Brain pericyte (primary cell): ENCODE measurements at places on chromosomes 7 and 10.

GRCh38 chr10:110009736-110010475 is 2.1 kb downstream of the ADD3 start:
- DNase-seq: no peak

DNA sequence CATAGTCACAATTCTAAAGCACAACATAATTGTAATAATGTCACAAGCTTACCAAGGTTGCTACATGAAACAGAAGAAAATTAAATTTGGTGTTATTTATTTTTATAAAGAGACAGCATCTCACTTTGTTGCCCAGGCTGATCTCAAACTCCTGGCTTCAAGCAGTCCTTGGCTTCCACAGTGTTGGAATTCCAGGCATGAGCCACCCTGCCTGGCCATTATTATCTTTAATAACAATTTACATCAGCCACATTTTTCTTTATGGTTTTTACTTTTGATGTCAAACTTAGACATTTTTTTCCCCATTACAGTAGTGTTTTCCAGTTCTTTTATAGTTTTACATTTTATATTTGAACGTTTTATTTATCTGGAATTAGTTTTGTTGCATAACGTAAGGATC is 46.7 kb downstream of the BMPR1A start:
- no peak for DNase-seq

GRCh38 chr10:97320480-97321031 is 1.5 kb downstream of the FRAT1 start:
- DNase-seq: no peak

- no peak for DNase-seq
Observed at GRCh38 chr10:98313598-98313997, 45.6 kb upstream of the LOXL4 start.

GRCh38 chr7:128307061-128307460 is 36.6 kb downstream of the RBM28 start:
- DNase-seq: no peak

- peak; percentile 26 for DNase-seq
Observed at GRCh38 chr7:23205909-23206767, 24.3 kb downstream of the NUP42 start.

GRCh38 chr10:18021725-18022480 is 70.2 kb downstream of the SLC39A12 start:
- no peak for DNase-seq

DNA sequence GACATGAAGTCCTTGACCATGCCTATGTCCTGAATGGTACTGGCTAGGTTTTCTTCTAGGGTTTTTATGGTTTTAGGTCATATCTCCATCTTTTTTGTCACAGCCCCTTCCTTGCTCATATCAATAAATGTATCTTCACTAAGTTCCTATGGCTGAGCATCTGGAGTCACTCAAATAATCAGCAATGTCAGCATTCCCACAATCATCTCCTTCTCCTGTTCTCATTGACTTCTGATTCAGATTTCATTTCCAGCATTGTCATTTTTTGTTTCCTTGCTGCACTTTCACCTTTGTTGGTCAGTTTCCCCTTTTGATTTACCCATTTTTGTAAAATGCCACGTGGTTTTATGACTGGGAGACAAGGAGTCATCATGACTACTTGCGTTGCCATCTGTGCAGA is 181.2 kb downstream of the BICC1 start:
- DNase-seq: no peak

DNA sequence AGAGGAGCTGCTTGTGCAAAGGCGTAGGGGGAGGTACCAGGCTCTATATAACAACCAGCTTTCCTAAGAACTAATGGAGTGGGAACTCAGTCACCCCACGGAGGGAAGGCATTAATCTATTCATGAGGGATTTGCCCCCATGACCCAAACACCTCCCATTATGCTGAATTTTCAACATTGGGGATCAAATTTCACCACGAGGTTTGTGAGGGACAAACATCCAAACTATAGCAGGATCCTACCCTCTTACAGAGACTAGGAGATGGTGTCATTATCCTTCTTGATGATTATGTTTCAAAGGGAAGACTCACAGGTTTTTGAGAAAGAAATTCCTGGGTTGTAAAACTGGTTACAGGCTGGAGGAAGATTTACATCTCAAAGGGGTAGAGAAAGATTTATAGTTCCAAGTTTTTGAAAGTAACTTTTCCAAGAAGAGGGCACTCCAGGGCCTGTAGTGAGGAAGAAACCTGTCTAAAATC is 295.0 kb upstream of the DKK1 start:
- no peak for DNase-seq

GRCh38 chr10:24349379-24350001 is 140.6 kb downstream of the KIAA1217 start:
- DNase-seq: no peak

GRCh38 chr10:128167926-128168520 is 41.8 kb upstream of the MKI67 start:
- no peak for DNase-seq

DNA sequence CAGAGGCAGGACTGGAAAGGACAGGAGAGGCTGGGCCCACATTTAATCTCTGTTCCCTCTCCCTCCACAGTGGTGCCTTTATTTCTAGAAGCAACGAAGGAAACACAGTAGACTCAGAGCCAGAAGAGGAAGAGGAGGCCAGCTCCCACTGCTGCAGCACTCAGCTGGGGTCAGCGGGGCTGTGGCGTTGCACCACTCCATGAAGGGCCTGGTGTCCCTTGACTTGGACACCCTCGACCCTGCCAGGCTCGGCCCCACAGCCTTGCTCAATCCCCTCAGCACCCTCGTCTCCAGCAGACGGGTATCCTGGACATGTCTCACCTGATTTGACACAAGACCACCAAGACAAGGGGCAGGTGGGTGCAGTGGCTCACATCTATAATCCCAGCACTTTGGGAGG is 38.8 kb downstream of the PRKAG2 start:
- no peak for DNase-seq

- DNase-seq: no peak
Observed at GRCh38 chr7:114264023-114264422, 150.6 kb upstream of the FOXP2 start.

- no peak for DNase-seq
Observed at GRCh38 chr7:83455612-83456011, 193.3 kb downstream of the SEMA3E start.

GRCh38 chr7:87369216-87369615 is 23.8 kb downstream of the CROT start:
- DNase-seq: no peak

- DNase-seq: no peak
Observed at GRCh38 chr10:124212702-124213101, 119.3 kb upstream of the CHST15 start.

GRCh38 chr10:125052146-125052545 is 108.2 kb downstream of the CTBP2 start:
- DNase-seq: no peak

- DNase-seq: no peak
Observed at GRCh38 chr7:68314208-68314607, 1284.1 kb upstream of the AUTS2 start.

- no peak for DNase-seq
Observed at GRCh38 chr7:93728292-93728691, 153.8 kb upstream of the CALCR start.

GRCh38 chr7:129831424-129832058 is 121.2 kb downstream of the UBE2H start:
- no peak for DNase-seq

DNA sequence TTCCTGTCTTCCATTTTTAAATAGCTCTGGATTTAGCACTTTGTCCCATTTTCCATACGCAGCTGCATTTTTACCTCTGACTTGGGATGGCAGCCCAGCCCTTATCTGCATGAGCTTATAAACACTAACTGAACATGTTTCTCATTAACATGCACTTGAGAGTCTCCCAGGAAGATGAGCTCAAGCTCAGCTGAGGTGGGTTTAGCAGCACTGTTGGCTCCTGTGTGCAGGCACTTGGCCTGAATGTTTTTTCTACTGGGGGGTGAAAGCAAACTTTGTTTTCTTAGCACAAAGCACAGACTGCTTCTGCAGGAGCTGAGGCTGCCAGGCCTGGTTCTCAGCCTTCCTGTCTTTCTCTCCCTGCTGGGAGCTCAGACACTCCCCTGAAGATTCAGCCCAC is 1093.6 kb upstream of the AUTS2 start:
- no peak for DNase-seq

DNA sequence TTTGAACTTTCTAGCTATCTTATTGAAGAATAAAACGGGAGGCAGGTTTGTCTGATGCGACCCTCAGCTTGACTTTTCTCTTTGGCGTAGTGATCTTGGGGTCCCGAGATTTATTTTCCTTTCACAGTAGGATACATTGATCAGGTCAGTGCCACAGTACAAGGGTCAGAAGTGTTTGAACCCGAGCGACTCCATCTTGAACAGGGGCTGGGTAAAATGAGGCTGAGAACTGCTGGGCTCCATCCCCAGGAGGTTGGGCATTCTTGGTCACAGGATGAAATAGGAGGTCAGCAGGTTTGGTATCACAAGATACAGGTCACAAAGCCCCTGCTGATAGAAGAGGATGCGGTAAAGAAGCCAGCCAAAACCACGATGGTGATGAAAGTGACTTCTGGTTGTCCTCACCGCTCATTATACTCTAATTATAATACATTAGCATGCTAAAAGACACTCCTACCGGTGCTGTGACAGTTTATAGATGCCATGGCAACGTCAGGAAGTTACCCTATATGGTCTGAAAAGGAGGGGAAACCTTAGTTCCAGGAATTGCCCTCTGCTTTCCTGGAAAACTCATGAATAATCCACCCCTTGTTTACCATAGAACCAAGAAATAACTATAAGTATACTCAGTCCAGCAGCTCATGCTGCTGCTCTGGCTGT is 3.0 kb upstream of the TECPR1 start:
- no peak for DNase-seq

DNA sequence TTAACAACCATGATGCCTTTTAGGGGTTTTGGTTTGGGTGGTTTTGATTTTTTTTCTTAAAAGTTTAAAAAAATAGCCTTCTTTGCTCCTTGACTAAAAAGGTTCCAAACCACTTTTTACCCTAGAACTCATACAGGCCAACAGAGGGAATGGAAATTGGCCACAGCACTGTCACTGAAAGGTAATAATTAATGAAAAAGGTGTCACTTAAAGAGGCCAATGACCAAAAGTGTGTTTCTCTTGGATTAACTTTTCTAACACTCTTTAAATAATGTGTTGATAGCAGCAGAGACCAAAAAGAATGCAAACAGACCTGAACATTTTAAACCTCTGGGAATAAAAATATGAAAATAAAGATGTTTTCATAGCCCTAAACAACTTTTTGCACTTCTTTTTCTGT is 221.1 kb upstream of the TCF7L2 start:
- DNase-seq: no peak

- DNase-seq: no peak
Observed at GRCh38 chr10:102342958-102343357, 52.5 kb upstream of the NFKB2 start.

DNA sequence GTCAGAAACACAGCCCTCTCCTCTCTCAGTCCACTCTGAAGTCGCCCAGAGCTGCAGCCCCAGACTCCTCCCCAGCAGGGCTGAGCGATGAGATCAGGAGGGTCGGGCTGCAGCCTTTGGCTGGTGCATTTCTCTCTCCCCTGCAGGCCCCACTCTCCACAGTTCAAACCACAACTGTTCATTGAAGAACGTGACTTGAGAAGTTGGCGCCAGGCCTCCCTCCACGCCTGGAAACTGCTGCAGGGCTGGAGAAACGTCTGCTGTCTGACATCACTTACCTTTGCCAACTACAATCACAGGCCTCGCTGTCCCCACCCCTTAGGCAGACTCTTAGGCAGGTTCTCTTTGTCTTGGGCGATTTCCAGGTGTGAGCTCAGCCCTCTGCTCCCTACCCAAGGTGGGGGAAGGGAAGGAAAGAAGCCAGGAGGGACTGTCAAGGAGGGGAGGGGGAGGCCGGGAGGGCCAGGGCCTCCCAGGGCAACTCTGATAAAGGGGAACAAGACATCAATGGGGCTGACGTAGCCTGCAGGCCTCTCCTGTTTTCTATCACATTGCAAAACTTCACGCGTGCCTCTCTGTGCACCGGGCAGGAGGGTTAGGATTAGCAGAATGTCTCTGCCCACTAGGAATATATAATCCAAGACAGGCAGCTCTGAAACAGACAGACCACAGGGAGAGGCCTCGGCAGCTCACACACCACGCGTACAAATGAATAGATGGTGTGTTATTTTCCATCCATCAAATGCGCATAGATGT is 32.7 kb downstream of the CALML5 start:
- no peak for DNase-seq

GRCh38 chr10:125782616-125783015 is 7.0 kb upstream of the MMP21 start:
- no peak for DNase-seq

GRCh38 chr10:117653170-117653515 is 110.6 kb downstream of the EMX2 start:
- no peak for DNase-seq

DNA sequence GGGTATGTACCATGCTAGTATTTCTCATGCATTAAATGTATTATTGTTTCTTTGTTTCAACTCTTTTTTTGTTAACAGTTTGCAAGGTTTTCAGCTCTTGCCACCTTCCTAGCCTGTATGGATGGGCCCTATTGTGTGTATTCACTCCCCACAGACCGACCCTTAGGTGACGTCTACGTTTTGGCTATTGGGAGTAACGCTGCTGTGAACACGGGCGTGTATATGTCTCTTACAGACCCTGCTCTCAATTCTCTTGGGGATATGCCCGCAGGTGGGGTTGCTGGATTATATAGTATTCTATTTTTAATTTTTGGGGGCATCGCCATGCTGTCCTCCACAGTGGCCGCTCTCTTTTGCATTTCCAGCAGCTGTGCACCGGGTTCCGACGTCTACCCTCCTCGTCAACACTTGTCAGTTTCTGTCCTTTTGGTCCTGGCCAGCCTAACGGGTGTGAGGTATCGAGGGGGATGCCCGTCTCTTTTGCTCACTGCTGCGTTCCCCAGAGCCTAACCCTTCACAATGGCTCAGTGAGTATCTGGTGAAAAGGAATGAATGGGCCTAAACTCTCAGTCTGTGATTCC is 64.1 kb upstream of the GNA12 start:
- no peak for DNase-seq

DNA sequence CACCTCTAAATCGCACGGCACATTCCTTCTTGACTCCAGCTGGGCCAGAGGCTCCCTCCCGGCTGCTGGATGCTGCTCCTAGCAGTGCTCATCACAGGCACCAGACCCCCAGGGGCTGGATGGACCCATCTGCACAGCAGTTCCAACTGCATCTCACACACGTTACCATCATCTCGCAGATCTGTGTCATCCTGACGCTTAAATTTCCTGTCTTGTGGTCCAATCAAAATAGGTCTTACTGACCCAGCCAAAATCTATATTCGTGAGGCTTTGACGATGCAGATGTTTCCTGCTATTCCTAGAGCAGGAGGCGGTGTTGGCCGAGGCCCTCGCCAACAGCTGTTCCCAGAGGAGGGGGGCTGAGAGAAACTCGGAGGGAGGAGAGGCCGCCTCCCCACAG is 108.0 kb downstream of the MKI67 start:
- DNase-seq: no peak
